ENCODE measurements at places on chromosomes 4 and X. TPM values are rescaled to one million over a fixed set of nuclear protein-coding genes. Genes with fewer than 3 reads are reported as not detected.

Gene HTN3
- not detected for total RNA-seq

Gene NAP1L3
- 0.88 TPM for total RNA-seq

Gene MID2
- 114 TPM for total RNA-seq

Gene SYTL5
- not detected for total RNA-seq

Gene STK32B
- 24.2 TPM for total RNA-seq

Gene OPRPN
- not detected for total RNA-seq

Gene CRLF2
- total RNA-seq, result not detected

Gene PSAPL1
- total RNA-seq, result not detected

Gene SLC9B1
- not detected for total RNA-seq

Gene ASMT
- not detected for total RNA-seq

Gene TRIM60
- total RNA-seq, result not detected

Gene UGT2B10
- total RNA-seq, result not detected

Gene CCDC160
- total RNA-seq, result not detected

Data from dermis blood vessel endothelial cell (primary cell).